Mesenchymal stem cell (in vitro differentiated cells and primary cell): ENCODE measurements at places on chromosomes 4 and X.
A peak's percentile ranks its signal among the peaks of the same experiment; 100 is the strongest.

DNA sequence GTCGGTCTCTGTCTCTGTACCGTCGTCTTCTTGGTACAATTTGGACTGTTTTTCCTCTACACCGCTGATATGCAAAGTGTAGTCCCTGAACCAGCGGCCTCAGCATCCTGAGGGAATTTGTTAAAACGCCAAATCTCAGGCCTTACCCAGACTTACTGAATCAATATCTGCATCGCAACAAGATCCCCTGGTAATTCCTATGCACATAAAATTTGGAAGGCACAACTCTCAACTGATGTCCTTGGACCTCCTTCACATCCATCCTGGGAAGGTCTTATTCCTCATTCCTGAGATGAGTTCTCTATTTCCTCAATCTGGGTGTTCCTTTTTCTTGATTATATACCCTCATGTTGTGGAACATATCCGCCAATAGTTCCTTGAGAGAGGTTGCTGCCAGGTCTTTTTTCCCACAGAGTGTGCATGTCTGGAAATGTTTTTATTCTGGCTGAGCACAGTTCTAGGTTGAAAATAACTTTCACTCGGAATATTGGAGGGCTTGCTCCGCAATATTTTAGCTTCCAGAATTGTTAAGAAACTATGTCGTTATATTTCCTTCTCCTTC, 738 bp upstream of the HPF1 start:
- no peaks in the 10 kb centered on the region for H3K4me1 ChIP-seq
- no peaks in the 10 kb centered on the region for H3K27me3 ChIP-seq
- peaks cover 2% of the 10 kb centered on the region for H3K36me3 ChIP-seq
- DNase-seq = no peak
- H3K4me3 ChIP-seq = peak overlapping the region; percentile 96
- no peak overlapping the region for H3K27ac ChIP-seq

DNA sequence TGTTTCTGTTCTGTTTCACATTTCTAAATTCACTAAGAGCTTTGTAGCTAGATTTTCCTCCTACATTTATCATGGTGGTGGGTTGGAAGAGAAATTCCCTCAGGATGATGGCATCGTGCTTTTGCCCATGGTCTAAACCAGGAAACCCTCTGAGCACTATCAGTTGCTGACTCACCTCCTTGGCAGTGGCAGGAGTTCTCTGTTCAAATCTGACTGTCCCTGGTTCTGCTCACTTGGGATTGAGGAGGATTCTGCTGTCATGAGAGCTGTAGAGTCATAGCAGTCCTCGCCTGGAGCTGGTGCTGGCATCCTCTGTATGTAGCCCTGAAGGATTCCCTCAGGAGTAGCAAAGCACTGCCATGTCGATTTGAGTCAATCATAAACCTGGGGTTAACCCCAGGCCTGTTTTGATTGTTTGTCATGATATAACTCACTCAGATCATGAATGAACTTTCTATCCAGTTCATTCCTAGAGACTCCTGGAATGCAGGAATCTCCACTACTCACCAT, 9.4 kb downstream of the TEX13A start:
- H3K27ac ChIP-seq = no peak overlapping the region
- H3K27me3 ChIP-seq = peaks cover 23% of the 10 kb centered on the region
- no peak overlapping the region for H3K4me3 ChIP-seq
- no peaks in the 10 kb centered on the region for H3K36me3 ChIP-seq
- DNase-seq = no peak
- peaks cover 3% of the 10 kb centered on the region for H3K4me1 ChIP-seq

DNA sequence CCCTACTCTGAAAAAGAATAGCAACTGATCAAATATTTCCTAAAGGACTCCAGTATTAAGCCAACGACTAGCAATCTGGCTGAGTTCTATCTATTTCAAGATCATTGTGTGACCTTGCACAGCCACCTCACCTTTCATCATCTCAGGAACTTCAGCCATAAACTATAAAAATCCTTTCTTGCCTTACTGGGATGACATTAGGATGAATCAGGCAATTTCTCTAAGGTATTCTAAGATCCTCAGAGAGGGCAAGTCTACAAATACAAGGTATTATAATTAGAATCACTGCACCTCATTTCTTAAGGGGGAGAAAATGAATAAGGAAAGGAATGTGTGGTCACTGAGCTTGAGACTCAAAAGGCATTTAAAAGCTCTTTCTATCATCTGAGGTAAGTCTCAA, 152.6 kb downstream of the GRIA3 start:
- no peak overlapping the region for H3K27ac ChIP-seq
- H3K27me3 ChIP-seq = no peaks in the 10 kb centered on the region
- DNase-seq = no peak
- H3K36me3 ChIP-seq = no peaks in the 10 kb centered on the region
- no peak overlapping the region for H3K4me3 ChIP-seq
- H3K4me1 ChIP-seq = no peaks in the 10 kb centered on the region

GRCh38 chr4:173288698-173289352, 45.3 kb downstream of the HMGB2 start:
- H3K4me3 ChIP-seq = peak overlapping the region; percentile 36
- H3K36me3 ChIP-seq = peaks cover 17% of the 10 kb centered on the region
- H3K4me1 ChIP-seq = no peaks in the 10 kb centered on the region
- H3K27me3 ChIP-seq = no peaks in the 10 kb centered on the region

- H3K4me1 ChIP-seq = no peaks in the 10 kb centered on the region
- no peak overlapping the region for H3K27ac ChIP-seq
- no peaks in the 10 kb centered on the region for H3K27me3 ChIP-seq
- no peak overlapping the region for H3K4me3 ChIP-seq
Measured at GRCh38 chr4:124610211-124610610, 102.3 kb downstream of the ANKRD50 start.

DNA sequence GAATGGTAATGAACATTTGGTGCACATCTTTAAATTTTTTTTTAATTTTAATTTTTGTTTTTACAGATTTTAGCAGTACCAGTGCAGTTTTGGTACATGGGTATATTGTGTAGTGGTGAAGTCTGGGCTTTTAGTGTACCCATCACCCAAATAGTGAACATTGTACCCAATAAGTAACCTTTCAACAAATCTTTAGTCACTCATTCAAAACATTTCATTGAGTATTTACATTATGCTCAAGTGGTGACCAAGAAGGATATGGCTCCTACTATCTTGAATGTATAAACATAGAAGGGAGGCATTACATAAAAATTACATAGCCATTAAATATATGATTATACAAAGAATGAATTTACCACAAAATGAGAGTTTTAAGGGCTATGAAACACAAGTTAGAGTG, 223.3 kb downstream of the SPRY1 start:
- no peaks in the 10 kb centered on the region for H3K36me3 ChIP-seq
- DNase-seq = no peak
- H3K4me1 ChIP-seq = no peaks in the 10 kb centered on the region
- H3K27me3 ChIP-seq = no peaks in the 10 kb centered on the region
- H3K4me3 ChIP-seq = no peak overlapping the region

DNA sequence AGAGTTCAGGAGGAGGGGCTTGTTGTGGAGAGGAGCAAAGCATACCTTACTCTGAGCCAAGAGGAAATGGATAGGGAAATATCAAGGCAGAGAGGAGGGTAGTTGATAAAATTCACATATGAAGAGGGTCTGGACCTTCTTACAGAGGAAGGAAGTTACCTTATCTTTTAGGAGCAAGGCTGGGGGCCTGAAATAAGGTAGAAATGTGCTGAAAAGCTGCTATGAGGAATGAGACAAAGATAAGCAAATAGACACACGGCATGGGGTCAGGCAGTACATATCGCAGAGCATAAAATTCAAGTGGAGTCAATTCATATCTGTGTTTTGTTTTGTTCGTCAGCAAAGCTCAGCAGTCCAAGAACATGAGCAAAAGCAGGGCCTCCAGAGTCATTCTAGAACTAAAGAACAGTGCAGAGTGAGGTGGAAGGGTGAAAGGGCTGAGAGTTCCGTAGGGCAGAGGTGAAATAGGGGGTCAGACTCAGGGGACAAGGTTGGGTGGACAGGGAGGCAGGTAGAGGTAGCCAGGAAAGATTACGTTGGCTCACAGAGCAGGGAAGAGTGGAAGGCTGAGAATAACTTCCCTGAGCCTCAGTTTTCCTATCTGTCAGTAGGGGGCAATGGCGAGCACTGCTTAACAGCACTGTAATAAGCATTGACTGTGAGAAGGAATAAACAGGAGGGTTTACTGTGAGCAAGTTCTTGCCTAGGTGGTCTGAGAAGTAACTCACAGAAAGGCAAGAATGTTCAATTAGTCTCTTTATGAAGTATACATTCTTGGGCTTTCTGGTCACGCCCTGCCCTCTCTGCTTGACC, 9.2 kb downstream of the VSIG4 start:
- DNase-seq = peak; percentile 4
- no peak overlapping the region for H3K4me3 ChIP-seq
- H3K27me3 ChIP-seq = peaks cover 48% of the 10 kb centered on the region
- H3K36me3 ChIP-seq = no peaks in the 10 kb centered on the region

GRCh38 chr4:1084796-1085403, 28.5 kb downstream of the RNF212 start:
- no peaks in the 10 kb centered on the region for H3K36me3 ChIP-seq
- H3K4me1 ChIP-seq = peaks cover 22% of the 10 kb centered on the region
- no peak overlapping the region for H3K4me3 ChIP-seq
- no peak for DNase-seq
- H3K27me3 ChIP-seq = peaks cover 16% of the 10 kb centered on the region

- H3K4me1 ChIP-seq = no peaks in the 10 kb centered on the region
- H3K27ac ChIP-seq = no peak overlapping the region
- H3K36me3 ChIP-seq = no peaks in the 10 kb centered on the region
- no peaks in the 10 kb centered on the region for H3K27me3 ChIP-seq
Measured at GRCh38 chrX:83658731-83659130, 150.6 kb downstream of the POU3F4 start.

GRCh38 chr4:99572527-99573240, 1.9 kb upstream of the MTTP start:
- peak; percentile 21 for DNase-seq
- no peak overlapping the region for H3K27ac ChIP-seq
- H3K4me1 ChIP-seq = no peaks in the 10 kb centered on the region
- no peak overlapping the region for H3K4me3 ChIP-seq
- no peaks in the 10 kb centered on the region for H3K36me3 ChIP-seq
